Lower lobe of right lung (tissue), 2 donors: ENCODE measurements at places on chromosomes 3 and 15. TPM values are rescaled to one million over a fixed set of nuclear protein-coding genes. Genes with fewer than 3 reads are reported as not detected.

- no peaks in the 10 kb centered on the region for H3K36me3 ChIP-seq
- H3K4me3 ChIP-seq: no peak overlapping the region
- H3K27me3 ChIP-seq: no peaks in the 10 kb centered on the region
- peaks cover 20% of the 10 kb centered on the region for H3K4me1 ChIP-seq
Measured at GRCh38 chr15:66698318-66698961, 3.6 kb upstream of the SMAD6 start.

- H3K27me3 ChIP-seq: no peaks in the 10 kb centered on the region
- H3K4me1 ChIP-seq: no peaks in the 10 kb centered on the region
- H3K4me3 ChIP-seq: no peak overlapping the region
Measured at GRCh38 chr3:78090382-78090781, 1050.5 kb downstream of the ROBO2 start.

DNA sequence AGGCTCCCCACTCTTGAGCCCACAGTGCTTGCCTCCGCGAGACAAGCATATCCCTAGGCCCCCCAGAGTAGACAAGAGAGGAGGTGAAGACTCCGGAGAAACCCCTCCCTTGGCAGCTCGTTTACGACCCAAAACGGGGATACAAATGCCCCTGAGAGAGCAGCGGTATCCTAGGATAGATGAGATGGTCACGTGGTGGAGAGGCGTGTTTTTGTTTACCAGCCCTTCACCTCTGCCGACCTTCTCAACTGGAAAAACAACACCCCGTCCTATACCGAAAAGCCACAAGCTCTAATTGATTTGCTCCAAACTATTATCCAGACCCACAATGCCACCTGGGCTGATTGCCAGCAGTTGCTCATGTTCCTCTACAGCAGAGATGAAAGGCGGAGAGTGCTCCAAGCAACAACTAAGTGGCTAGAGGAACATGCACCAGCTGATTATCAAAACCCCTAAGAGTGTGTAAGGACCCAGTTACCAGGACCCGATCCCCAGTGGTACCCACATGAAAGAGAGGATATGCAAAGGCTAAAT, 99.5 kb upstream of the OSBPL11 start:
- no peaks in the 10 kb centered on the region for H3K4me1 ChIP-seq
- H3K27ac ChIP-seq: no peak overlapping the region
- DNase-seq: no peak
- no peaks in the 10 kb centered on the region for H3K36me3 ChIP-seq
- no peak overlapping the region for H3K4me3 ChIP-seq

IGDCC3 gene
- not detected for total RNA-seq

PCOLCE2 gene
- 41.0 TPM for total RNA-seq

TRANK1 gene
- total RNA-seq: 36.9 TPM
